ENCODE measurements at places on chromosomes 11 and 22.

- peak; percentile 80 for DNase-seq
These were observed 2.1 kb downstream of the WEE1 start for GRCh38 chr11:9575260-9576240.

GRCh38 chr11:94472916-94473799, 20.5 kb downstream of the MRE11 start:
- DNase-seq = no peak

DNA sequence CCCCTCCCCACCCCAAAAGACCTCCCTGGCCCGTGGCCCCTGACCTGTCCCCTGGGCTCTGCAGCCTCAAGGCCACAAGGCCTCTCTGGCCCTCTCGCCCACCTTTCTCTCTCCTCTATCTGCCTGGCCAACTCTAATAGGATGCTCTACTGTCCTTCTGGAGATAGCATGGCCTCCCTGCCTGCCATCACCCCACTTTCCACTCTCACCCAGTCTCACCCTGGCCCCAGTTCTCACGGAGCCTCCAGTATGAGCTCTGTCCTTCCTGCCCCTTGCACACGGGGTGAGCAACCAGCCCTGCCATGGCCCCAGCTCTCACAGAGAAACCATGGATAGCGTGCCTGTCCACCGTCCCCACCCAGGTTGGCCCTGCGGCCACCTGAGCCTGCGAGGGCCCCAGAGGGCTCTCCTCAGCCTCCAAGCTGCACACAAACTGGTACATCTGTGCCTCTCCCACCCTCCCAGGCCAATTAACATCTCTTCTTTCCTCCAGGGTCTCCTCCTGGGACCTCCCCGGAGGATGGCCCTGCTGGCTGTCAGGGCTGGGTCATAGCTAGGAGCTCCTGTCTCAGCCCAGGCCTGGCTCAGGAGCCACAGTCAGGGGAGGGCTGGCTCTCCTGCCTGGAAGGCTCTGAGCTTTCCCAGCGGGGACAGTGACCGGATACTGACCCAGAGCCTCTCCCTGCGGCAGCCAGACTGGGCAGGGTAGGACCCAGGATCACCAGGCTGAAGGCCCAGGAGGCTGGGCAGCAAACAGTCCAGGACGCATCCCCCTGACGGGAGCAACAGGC, 22.3 kb downstream of the RTN4R start:
- DNase-seq = no peak

- DNase-seq = no peak
These were observed 41.0 kb upstream of the CTSC start for GRCh38 chr11:88378422-88379066.

GRCh38 chr11:113806406-113806805, 26.8 kb downstream of the CLDN25 start:
- no peak for DNase-seq

- DNase-seq = no peak
These were observed 883.9 kb downstream of the BRD1 start for GRCh38 chr22:48943567-48944432.

GRCh38 chr22:46053563-46054090, 76.7 kb upstream of the WNT7B start:
- DNase-seq = peak; percentile 79

GRCh38 chr11:7600205-7600775, 73.0 kb downstream of the CYB5R2 start:
- no peak for DNase-seq

GRCh38 chr11:27227736-27228135, 135.3 kb downstream of the CCDC34 start:
- no peak for DNase-seq

GRCh38 chr11:2194877-2195755, 23.5 kb upstream of the TH start:
- peak; percentile 69 for DNase-seq

GRCh38 chr11:10900681-10901415, 43.0 kb upstream of the ZBED5 start:
- no peak for DNase-seq

GRCh38 chr11:130551388-130551787, 102.9 kb downstream of the ADAMTS15 start:
- DNase-seq = no peak

- no peak for DNase-seq
These were observed 36.6 kb upstream of the NNMT start for GRCh38 chr11:114259551-114259983.

DNA sequence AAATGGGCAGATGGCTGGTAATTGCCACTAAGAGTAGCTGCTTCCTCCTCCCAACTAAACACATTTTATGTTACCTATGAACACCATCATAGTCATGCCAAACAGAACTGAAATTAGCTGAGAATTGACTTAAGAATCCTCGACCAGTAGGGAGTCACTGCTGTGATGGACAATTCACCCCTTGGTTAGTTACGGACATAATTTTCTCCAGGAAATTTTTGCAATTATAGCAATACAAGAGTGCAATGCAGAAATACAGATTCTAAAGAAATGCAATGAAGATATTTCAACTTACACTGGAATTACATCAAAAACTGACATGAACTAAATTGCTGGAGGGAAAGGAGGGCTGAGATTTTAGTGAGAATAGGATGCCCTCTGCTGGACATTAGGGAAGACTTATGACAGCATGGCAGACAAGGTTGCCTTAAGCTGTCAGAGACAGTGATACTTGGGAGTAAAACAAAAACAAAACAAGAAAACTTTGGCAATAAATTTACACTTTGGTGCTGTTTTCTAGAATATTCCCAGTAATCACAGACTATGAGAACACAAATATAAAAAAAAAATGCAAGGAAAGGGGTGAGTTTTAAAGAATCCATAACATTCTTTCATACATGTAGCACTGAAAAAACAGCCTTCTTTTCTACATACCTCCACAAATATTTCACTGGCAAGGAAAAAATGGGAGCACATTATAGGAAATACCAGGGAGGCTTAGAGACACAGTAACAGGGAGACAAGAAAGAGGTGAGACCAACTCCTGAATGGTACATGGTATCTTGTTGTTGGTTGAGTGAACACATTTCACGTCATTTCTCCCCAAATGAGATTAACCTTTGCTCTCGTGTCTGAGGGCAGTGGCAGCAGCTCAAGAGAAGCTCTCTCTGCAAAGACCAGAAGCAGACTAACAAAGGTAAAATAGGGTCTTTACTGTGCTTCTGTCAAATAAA, 11.2 kb upstream of the PPP2R1B start:
- peak; percentile 33 for DNase-seq

DNA sequence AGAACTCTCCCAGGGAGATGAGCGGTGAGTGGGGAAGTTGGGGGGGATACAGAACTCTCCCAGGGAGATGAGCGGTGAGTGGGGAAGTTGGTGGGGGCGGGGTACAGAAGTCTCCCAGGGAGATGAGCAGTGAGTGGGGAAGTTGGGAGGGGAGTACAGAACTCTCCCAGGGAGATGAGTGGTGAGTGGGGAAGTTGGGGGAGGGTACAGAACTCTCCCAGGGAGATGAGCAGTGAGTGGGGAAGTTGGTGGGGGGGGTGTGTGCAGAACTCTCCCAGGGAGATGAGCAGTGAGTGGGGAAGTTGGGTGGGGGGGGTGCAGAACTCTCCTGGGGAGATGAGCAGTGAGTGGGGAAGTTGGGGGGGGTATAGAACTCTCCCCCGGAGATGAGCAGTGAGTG, 186.5 kb downstream of the SHANK2 start:
- DNase-seq = no peak

All from femur (tissue), 1 donor.